ENCODE measurements at places on chromosomes 11 and 22. TPM values are rescaled to one million over a fixed set of nuclear protein-coding genes. Genes with fewer than 3 reads are reported as not detected.

DNA sequence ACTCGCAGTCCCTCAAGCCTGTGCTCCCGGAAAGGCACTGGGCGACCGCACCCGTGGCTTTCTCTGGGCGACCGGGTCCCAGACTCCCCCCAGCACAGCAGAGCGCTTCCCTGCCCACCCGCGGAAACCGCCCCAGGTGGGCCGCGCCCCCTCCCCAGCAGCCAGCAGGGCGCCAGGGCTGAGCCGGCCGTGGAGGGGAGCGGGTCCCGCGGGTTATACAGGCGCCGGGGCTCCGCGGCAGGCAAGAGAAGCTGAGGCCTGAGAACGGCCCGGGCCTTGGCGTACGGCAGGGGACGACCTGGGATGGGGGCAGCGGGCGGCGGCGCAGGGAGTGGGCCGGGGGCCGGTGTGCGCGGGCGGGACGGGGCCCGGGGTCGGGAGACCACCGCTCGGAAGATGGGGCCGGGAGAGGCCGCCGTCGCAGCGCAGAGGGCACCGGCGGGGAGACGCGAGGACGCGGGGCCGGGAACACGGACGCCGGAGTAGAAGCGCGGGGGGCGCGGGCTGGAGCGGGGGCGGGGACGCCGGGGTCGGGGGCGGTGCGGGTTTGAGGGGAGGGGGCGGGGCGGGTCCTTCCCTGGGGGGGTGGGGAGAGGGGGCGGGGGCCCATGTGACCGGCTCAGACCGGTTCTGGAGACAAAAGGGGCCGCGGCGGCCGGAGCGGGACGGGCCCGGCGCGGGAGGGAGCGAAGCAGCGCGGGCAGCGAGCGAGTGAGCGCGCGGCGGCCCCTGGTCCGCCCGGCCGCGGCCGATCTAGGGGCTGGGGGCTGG lies at the start of gene MDK:
TSS of gene MDK (plus strand) at position 622 of the 771 bp plus-strand sequence. CDS start 389 bp downstream, outside the sequence.
- peak; percentile 67 for DNase-seq

- DNase-seq, result peak; percentile 68
Observed at GRCh38 chr11:64268893-64269539, 15.4 kb downstream of the BAD start.

GRCh38 chr11:3090096-3090901 lies 33.1 kb upstream of the CARS1 start:
- no peak for DNase-seq

- no peak for DNase-seq
Observed at GRCh38 chr11:9990221-9990973, 303.6 kb downstream of the SBF2 start.

- DNase-seq, result peak; percentile 34
Observed at GRCh38 chr11:62508336-62509058, 38.1 kb downstream of the AHNAK start.

DNA sequence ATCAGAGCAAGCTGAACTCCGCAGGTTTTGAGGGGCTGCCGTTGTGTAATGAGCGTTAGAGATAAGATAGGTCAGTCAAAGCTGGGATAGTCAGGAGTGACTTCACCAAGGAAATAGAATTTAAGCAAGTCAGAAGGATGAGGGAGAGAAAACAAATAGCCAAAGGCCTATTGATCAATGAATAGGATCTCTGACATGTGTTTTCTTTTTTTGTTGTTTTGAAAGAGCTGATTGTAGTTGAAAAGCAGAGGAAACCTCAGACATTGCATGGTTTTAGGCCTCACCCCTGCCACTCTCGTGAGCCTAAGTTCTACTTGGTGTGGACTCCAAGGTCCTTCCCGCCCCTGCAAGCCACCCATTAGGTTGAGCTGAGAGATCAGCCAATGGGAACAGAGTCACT lies 3.2 kb downstream of the EIF3L start:
- DNase-seq, result no peak

DNA sequence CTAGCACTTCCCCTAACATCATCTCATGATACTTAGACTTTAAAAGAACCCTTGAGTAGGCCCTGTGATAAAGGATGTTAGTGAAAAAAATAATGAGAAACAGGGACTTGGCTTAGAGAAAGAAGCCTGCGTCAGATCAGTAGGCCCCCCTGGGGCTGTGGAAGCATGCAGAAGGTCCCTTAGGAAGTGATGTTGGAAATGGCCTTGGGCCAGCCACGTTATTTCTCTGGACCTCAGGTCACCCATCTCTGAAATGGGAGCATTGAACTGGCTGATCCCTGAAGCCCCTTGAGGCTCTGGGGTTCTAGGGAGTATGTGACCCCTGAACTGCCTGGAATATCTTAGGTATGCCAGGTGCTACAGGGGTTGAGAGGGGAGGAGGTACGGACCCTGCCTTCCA lies 40.2 kb downstream of the MCM5 start:
- no peak for DNase-seq

DNA sequence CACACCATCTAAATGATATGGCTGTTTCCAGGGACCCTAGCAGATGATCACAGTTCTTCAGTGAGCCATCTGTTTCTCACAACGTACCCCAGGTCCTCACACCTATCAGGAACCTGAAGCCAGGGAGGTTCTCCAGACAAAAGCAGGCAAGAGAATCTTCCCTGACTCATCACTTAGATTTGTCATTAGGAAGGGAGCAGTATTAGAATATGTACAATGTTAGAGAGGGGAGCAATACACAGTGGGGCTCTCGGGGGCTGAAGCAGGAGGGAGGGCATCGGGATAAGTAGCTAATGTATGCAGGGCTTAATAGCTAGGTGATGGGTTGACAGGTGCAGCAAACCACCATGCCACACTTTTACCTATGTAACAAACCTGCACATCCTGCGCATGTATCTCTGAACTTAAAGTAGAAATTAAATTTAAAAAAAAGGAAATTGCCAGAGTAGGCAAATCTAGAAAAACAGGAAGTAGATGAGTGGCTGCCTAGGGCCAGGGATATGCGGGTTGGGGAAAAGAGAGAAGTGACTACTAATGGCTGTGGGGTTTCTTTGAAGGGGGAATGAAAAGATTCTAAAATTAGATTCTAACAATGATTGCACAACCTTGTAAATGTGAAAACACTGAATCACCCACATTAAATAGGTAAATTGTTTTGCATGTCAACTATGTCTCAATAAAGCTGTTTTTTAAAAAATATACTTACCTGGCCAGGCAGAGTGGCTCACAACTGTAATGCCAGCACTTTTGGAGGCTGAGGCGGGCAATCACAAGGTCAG lies 14.4 kb downstream of the C22orf42 start:
- DNase-seq, result no peak

GRCh38 chr11:66745356-66746235 lies 16.6 kb upstream of the SPTBN2 start:
- DNase-seq, result no peak

GRCh38 chr22:48444320-48445112 lies 1383.2 kb downstream of the BRD1 start:
- no peak for DNase-seq

Gene CDON
- total RNA-seq, result 159 TPM

Gene NOX4
- total RNA-seq, result 2.2 TPM

Gene DDX25
- 0.66 TPM for total RNA-seq

Gene SCGB1C1
- total RNA-seq, result not detected

Gene XRRA1
- total RNA-seq, result 31.1 TPM

Gene PES1
- 29.0 TPM for total RNA-seq

Gene PATE2
- 0.12 TPM for total RNA-seq

Gene EED
- total RNA-seq, result 22.2 TPM

Gene IGLL1
- not detected for total RNA-seq
